Cortex of kidney (tissue), 1 donor: ENCODE measurements at places on chromosomes 16 and 17.

GRCh38 chr17:37490638-37491614 lies 1.2 kb downstream of the DUSP14 start:
- no peak for DNase-seq

GRCh38 chr16:73176577-73177013 lies 128.7 kb upstream of the ZFHX3 start:
- DNase-seq, result no peak

GRCh38 chr17:55427587-55427882 lies 5.9 kb upstream of the MMD start:
- DNase-seq, result no peak

GRCh38 chr17:28326114-28326513 lies 7.1 kb downstream of the TMEM97 start:
- DNase-seq, result no peak
